ENCODE measurements at places on chromosomes 13 and 19. TPM values are rescaled to one million over a fixed set of nuclear protein-coding genes. Genes with fewer than 3 reads are reported as not detected.
A peak's percentile ranks its signal among the peaks of the same experiment; 100 is the strongest.

DNA sequence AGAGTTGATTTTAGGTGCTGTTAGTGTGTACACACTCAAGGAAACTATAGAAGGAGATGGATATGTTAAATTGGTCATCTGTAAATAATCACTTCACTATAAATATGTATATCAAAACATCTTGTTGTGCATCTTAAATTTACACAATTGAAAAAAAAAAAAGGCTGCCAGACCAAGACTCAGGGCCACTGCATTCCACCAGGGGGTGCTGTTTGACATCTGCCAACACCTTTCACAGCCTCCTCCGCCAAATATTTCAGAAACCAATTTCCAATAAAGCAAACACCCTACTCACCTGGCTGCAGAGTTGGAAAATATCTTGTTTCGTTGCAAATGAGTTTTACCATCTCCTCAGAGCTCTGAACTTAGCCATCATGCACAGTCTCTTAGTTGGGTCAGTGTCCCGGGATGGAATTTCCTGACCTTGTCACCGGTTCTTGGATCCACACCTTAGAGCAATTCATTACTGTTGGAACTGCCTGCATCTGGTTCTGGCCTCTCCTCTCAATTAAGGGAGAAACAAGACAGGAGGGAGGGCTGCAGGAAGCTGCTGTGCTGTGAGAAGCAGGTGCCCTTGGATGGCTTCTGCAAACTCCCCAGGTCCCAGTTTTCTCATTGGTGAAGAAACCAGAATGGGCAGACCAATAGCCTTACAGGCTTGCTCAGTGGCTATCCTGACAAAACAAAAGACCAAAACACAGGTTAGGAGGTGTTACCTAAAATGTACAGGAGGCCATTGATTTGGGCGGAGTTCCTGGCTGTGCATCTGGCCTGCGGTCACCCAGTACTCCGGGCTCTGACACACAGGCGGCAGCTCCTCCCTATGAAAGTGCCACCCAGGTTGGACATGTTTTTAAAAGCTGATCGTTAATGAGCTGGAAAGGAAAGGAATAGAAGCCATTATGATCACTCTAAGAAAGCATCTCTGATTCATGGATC, 746.6 kb downstream of the UQCRFS1 start:
- DNase-seq = peak; percentile 68

DNA sequence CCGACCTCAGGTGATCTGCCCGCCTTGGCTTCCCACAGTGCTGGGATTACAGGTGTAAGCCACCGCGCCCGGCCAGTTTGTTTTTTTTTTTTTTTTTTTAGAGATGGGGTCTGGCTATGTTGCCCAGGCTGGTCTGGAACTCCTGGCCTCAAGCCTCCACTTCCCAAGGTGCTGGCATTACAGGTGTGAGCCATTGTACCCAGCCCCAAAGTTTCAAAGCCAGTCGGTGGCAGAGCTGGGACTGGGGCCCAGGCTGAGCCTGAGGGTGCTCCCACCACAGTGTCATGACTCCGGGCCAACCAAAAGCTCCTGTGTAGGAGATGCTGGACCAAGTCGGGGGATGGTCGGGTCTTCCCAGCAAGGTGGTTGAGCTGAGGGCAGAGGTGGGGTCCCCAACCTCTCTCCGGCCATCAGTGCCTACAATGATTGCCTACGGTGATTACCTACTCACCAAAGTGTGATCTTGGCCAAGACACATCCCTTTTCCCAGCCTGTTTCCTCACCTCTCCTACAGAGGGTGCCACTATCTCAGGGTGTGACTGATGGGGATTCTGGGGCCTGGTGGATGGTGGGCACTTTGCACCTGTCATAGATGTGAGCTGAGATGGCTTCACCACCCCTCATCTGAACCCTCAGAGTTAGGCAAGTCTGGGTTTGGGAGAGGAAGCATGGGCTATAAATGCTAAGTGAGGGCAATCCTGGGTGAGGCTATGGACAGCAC, 5.9 kb upstream of the SAMD1 start:
- no peak for DNase-seq

DNA sequence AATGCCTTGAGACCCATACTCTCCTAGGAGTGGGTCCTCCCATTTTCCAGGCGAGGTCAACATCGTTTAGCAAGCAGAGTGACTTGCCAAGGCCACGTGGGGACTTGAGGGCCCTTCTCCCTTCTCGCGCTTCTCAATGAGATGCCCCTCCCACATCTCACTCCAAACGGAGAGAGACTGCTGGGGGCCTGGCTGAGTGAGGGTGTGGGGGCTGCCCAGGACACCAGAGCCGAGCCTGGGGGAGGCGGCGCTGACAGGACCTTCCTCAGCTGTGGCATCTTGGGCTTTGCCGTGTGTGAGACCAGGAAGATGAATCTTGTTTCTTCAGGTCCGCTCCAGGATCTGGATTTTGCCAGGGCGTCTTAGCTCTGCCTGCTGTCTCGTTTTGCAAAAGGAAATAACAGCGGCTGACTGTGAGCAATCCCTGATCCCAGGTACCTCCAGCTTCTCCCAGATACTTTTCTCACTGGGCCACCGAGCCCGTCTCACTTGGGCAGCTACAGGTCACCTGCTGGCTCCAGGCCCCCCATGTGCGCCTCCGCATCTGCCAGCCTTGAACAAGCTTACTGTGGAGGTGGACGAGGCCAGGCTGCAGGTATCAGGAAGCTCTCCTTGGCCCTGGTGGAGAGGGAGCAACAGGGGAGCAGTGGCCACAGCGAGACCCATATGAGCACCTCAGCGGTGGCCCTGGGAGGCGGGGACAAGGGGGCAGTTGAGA, 6.0 kb downstream of the COX6B2 start:
- no peak for DNase-seq

DNA sequence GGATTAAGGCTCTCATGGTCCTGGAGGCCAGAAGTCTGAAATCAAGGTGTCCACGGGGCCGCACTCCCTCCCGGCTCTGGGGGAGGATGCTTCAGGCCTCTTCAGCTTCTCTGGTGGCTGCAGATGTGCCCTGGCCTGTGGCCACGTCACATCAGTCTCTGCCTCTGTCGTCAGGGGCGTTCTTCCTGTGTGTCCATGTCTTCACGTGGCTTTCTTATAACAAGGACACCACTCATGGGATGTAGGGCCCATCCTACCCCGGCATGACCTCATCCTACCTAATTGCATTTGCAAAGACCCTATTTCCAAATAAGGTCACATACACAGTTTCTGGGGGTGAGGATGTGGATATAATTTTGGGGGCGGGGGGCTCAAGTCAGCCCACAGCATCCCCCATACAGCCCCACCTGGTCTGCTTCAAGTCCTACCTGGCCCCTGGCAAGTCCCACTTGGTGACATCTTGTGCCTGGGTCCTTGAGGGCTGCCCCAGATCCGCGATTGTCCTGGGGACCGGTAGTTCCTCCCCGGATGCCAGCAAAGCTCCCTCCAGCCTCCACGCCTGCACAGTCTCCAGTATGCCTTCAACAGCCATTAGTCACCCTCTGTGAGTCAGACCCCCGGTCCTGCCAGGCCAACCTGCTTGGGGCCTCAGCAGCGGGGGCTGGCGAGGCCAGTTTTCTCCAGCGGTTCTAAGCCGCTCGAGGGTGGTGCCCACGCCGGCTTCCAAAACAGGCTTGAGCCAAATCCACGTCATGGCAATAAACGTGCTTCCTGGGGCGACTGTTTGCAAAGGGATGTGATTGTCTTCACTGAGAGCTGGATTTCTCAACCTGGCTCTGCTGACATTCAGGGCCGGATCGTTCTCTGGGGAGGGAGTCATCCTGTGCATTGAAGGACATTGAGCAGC, 32.2 kb downstream of the MYO9B start:
- peak; percentile 28 for DNase-seq

GRCh38 chr13:97295283-97296182, 73.4 kb downstream of the MBNL2 start:
- DNase-seq = no peak

- DNase-seq = no peak
These were observed 4.7 kb downstream of the PRR36 start for GRCh38 chr19:7869453-7869909.

DNA sequence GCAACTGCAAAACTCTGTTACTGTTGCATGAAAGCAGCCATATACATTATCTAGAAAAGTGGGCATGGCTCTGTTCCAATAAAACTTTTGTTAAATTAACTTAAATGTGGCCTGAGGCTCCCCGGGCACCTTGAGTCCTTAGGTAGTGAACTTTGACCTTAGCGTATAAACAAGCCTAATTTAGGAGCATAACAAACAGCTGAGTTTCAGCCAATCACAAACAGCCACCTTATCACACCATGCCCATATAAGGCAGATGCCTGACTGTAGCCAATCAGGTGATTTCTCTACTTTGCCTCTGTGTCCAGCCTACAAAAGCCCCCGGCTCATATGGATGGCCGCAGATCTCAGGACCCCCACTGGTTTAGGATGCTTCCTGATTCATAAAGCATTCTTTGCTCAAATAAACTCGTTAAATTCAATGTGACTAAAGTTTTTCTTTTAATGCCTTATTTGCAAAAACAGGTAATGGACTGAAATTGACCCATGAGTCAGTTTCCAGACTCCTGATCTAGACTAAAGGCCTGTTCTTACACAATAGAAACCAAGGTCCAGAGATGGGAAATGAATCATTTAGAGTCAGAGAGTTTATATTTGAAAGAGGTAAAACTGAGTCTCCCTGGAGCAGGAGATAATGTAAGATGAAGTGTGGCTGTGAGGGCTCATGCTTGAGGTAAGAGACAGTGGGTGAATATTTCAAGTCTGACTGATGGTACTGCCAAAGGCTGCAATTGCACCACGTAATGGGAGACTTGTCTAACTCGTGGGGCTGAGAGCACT, 130.2 kb downstream of the FGF9 start:
- DNase-seq = no peak

GRCh38 chr13:47407808-47408207, 511.0 kb upstream of the HTR2A start:
- DNase-seq = no peak

DNA sequence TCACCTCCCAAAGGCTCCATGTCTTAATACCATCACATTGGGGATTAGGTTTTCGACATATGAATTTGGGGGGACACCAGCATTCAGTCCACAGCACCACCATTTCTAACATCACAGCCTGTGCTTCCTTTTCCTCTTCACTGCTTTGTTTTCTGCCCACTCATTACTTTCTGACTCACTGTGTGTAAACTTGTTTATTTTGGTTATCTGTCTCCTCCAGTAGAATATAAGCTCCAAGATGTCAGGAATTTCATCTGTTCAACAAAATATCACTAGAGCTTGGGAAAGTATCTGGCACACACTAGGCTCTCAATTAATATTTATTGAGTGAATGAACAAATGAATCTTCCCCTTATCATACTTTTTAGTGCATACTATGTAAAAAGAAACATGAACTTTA, 152.0 kb downstream of the NUFIP1 start:
- no peak for DNase-seq

DNA sequence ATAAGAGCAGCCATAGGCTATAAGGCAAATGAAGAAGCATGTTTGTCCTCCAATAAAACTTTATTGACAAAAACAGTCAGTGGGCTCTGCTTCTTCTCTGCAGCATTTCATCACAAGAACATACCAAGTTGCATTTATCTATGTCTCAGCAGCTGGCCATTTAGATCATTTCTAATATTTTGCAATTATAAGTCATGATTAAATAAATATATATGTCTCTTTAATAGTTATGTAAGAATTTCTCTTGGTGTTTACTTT, 153.5 kb downstream of the RFC3 start:
- DNase-seq = no peak

DNA sequence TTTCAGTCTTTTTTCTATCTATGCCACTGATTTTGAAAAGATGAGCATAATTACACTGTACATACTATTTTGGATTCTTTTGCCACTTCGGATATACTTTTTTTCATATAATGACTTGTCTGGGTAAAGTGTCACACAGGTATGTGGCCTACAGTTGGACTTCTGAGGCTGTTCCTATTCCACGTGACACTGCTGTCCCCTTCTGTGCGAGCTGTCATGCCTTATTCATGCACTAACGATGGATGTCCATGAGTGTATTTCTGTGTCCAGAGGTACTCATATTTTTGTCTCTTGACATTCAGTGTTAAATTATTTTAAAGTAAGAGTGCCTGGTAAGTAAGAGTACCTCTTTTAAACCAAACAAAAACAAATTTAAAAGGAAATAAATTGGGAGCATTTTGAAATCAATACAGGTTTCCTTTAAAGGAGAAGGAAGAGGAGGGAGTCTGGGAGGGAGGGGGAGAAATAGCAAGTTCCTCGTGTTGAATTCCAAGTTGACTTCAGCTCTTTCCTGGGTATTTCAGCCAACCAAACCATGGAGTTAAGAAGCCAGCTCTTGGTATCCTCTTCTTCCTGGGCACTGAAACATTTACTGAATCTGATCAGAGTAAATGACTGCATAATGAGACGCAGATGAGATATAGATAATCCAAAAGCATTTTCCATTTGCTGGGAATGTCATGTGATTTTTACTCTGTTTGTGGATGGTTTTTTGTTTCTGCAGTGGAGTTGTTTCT, 61.3 kb downstream of the TNFRSF19 start:
- no peak for DNase-seq

GRCh38 chr19:30469774-30470173, 97.6 kb downstream of the ZNF536 start:
- DNase-seq = no peak

DNA sequence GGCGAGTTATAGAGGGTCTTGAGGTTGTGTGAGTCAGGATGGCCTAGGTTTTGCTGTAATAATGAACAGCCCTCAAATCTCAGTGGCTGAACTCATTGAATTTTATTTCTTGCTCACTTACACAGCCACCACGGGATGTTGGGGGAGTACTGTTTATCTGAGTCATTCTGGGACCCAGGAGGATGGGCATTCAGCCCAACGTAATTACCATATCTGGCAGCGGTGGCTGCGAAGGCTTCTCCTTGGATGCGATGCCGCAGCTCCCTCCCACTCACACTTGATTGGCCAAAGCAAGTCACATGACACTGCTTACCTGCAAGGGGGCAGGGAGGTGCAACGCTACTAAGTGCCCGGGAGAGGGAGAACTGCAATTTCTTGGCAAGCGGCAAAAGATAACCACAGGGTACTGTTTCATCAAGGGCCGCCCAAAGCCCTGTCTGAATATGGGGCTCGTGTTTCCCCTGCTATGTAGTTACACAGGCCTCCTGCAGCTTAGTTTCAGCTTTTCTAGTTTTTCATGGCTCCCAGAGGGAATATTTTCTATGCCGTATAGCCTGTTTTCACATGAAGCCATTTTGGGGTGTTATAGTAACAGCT, 19.9 kb downstream of the ZSWIM9 start:
- DNase-seq = peak; percentile 48

- no peak for DNase-seq
These were observed 1075.2 kb downstream of the PCDH9 start for GRCh38 chr13:66154976-66155375.

ELSPBP1 gene
- 0.29 TPM for polyA plus RNA-seq

CRLF1 gene
- polyA plus RNA-seq = 14.1 TPM

ZFR2 gene
- polyA plus RNA-seq = 37.6 TPM

CAPN12 gene
- 2.8 TPM for polyA plus RNA-seq

NLRP4 gene
- not detected for polyA plus RNA-seq

BABAM1 gene
- polyA plus RNA-seq = 137 TPM

FGF22 gene
- 2.5 TPM for polyA plus RNA-seq

CEACAM6 gene
- polyA plus RNA-seq = 0.10 TPM

CNMD gene
- polyA plus RNA-seq = 11.6 TPM

ZNF136 gene
- polyA plus RNA-seq = 15.3 TPM

MEGF8 gene
- 93.3 TPM for polyA plus RNA-seq
